Stimulated activated CD8-positive, alpha-beta memory T cell treated with anti-CD3 and anti-CD28 coated beads, Interleukin-4, amount 100 ng/mL, for 24 hours (primary cell): ENCODE measurements at places on chromosomes 7 and 10.

DNA sequence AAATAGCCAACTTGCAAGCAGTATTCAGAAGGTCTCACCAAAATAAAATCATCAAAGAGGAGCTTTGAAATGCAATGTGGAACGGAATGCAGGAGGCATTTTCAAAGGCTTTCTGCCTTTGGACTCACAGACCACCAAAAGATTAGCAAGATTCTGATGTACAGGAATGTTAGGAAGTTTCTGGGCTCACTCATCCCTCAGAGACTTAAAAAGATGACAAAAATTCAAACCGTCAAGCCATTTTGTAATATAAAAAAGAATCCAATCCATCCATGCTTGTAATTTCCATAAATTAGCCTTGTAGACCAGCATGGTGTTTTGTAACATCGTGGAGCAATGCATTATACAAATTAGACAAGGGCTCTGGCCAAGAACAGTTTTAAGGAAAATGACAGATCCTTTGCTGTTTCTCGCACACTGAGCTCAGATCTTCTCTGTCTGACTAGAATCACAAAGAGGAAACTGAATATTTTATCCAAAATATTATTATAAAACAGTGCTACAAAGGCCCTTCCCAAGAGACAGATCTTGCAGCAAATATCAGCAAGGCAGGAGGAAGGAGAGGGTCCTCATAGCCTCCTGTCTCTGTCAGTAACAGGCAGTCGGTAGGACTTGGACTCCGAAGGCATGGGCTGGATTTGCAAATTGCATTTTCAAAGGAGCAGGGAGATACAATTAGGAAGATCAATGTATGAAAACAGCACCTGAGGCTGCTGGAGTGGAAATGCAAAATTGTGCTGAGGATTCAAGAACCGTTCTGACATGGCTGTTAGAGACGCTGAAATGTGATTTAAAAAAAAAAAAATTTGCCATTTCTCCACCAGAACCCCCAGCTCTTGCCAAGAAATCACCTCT, 57.4 kb upstream of the NRP1 start:
- DNase-seq, result no peak

- no peak for DNase-seq
Observed at GRCh38 chr7:103632972-103633371, 187.0 kb upstream of the SLC26A5 start.

GRCh38 chr10:132545659-132546367, 8.2 kb downstream of the INPP5A start:
- no peak for DNase-seq

DNA sequence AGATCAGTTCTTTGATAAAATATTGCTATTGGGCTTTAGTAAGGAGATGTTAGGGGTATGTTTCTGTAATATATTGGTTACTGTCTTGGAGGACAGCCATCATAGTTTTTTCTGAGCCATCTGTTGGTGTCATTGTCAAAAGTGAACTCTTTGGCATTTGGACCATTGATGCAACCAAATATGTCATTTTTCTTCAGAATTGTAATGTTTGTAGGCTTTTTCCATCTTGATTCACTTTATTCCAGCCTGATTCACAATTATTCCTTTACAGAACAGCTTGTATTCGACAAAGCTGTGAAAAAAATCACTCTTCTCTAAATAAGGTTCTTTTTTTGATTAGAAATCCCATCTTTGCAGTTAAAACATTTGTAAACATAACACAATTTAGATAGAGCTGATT, 37.4 kb downstream of the SMNDC1 start:
- no peak for DNase-seq

DNA sequence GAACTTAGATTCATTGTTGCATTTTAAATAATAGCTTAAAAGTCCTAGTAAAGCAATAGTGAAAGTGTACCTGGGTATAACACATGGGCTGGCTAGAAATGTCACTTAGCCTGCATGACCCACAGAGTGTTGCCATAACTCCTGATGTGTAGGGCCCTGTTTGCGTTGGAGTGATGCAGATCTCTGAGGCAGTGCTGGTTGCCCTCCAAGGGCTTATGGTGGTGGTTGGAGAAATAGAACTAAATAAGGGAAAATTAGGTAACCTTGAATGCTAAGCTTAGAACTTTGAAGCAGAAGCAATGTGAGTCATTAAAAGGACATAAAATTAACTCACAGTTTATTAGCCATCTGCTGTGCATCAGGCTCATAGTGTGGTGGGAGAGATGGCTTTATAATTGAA, 105.7 kb downstream of the CCNY start:
- DNase-seq, result no peak

- no peak for DNase-seq
Observed at GRCh38 chr7:133299676-133300075, 46.8 kb downstream of the EXOC4 start.

DNA sequence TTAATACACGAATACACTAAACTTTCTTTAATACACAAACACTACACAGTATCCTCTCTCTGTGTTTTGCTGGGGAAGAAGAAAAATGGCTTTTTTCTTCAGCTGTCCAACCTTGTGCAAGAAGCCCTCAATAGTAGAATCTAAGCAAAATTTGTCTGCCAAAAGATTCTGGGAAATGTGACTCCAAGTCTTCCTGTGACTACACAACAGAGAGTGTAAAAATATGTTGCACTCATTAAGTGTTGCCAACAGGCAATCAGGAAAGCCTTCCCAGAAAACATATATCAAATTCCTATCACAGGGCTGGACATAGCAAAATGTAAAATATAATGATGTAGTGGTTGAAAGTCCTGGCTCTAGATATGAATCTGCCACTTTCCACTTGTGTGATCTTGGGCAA, 825.1 kb upstream of the ZWINT start:
- no peak for DNase-seq

- no peak for DNase-seq
Observed at GRCh38 chr7:66921396-66921917, 432 bp downstream of the TMEM248 start.

DNA sequence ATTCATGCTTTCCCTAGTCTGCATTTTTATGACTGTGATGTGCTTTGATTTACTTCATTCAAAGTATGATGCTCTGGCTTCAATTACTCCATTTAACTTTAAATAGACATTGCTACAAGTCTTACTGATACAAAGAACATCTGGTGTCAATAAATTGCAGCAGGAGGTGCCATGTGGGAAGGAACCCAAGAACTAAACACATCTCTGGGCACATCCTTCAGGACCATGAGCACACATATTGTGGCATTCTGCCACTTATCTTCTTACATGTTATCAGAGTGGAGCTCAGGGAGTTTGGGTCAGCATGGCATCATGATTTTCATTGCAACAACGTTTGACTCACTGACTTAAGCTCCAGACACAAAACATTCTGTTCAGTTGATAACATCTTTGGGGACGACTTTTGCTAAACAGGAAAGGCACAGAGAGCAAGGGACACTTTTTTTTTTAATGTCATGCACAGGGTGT, 227.0 kb downstream of the DKK1 start:
- no peak for DNase-seq

GRCh38 chr7:141944811-141945210, 2.0 kb downstream of the CLEC5A start:
- no peak for DNase-seq
